ENCODE measurements at places on chromosomes 3 and 15. TPM values are rescaled to one million over a fixed set of nuclear protein-coding genes. Genes with fewer than 3 reads are reported as not detected.

DNA sequence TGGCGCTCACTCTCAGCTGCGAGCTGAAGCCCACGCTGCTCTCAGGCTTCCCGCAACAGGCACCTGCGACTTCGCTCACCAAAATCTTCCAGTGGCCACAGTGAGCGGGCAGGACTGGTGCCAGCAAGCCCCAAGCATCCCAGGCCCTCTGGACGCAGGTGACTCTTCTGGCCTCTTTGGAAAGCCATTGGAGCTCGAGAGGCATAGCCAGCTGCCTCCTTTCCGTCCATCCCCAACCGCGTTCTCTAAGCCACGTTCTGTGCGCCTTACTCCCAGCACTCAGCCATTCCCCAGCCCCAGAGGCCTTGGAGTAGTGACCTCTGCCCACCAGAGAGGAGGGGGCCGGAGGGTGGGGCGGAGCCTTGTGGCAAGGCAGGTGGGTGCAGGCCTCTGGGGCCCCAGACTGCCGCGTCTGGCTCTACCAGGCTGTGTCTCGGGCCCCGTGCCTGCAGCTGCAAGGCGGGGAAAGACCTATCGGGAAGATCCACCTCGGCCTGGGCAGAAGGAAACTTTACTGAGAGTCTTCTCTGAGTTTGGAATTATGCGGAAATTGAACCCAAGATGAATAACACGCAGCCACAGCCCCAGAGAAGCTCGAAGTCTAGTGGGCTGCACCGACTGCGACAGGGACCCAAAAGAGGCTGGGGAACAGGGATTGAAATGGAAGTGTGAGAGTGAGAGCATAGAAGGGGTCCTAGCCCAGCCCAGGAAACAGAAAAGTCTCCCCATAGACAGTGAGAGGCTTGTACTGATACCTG, 3.6 kb upstream of the SOX14 start:
- DNase-seq: no peak

DNA sequence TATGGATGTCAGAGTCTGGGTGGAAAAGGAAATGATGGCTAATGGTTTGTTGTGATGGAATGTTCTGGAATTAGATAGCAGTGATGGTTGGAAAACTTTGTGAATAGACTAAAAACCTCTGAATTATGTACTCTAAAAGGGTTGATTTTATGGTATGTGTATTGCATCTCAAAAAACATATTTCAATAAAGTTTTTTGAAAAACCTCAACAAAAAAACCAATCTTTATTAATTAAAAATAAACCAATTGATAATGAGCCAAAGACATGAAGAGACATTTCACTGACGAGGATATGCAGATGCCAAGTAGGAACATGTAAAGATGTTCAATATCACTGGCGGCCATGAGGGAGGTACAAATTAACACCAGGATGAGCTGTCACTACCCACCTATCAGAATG, 70.0 kb upstream of the STIMATE start:
- DNase-seq: no peak

GRCh38 chr3:147509448-147509847, 100.3 kb downstream of the ZIC1 start:
- no peak for DNase-seq

- no peak for DNase-seq
Observed at GRCh38 chr3:119642746-119643473, 17.5 kb downstream of the POPDC2 start.

DNA sequence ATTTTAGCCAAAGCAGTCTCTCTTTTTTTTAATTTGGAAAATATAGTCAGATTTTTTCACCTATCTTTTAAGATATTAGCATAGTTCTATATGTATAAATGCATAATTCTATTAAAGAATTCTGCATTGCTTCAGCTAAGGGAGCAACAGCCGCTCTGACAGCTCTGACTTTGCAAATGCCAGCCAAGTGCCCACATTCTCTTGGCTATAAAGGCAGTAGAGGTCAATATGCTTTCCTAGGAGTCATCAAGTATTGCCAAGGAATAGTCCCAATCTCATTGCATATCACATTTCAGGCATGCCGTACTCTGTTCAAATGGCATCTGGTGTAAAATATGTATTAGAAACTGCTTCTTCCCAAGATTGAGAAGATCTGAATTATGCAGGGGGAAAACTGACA, 161.4 kb downstream of the RPLP1 start:
- DNase-seq: no peak

- DNase-seq: no peak
Observed at GRCh38 chr15:87454860-87455259, 801.7 kb downstream of the NTRK3 start.

GRCh38 chr3:141682007-141682406, 56.1 kb upstream of the RNF7 start:
- no peak for DNase-seq

DNA sequence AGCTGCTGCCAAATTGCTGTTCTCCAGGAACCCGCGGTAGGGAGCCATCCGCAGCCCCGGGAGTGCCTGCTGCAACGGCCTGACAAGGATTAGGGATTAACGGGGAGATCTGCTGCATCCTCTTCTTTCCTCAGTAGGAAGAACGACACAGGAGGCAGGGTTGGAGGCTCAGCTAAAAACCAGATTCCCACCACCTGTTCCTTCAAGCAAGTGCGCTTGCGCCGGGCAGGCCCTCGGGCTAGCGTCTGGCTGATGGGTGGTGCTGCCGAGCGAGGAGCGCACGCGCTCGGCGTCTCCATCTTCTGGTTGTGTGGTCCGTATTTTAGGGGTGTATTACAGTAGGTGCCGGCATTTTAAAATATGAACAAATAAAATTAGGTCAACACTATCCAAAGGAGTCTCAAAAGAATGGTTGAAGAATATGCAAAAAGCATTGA, 25.4 kb upstream of the SLC25A26 start:
- DNase-seq: peak; percentile 4

- DNase-seq: no peak
Observed at GRCh38 chr3:147355084-147355752, 51.1 kb downstream of the ZIC4 start.

- no peak for DNase-seq
Observed at GRCh38 chr3:184884359-184885017, 72.5 kb downstream of the VPS8 start.

GRCh38 chr3:59235634-59236012, 185.8 kb upstream of the CFAP20DC start:
- DNase-seq: no peak

DNA sequence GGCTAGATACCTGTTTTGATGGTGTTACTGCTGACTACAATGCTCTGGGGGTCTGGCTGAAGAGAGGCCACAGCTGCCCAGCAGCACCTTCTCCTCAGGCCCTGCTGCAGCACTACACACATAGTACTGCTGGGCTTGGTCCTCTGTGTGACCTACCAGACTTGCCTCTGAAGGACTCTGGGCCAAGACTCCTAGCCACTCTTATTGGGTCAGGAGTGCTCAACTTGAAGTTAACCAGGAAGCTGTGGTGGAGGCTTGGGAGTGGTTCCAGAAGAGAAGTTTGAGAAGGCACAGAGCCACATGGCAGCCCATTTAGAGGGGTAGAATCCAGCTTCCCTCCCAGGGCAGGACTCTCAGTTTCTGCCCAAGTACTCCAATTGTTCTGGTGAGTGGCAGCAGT, 16.6 kb downstream of the ELP6 start:
- DNase-seq: no peak

DNA sequence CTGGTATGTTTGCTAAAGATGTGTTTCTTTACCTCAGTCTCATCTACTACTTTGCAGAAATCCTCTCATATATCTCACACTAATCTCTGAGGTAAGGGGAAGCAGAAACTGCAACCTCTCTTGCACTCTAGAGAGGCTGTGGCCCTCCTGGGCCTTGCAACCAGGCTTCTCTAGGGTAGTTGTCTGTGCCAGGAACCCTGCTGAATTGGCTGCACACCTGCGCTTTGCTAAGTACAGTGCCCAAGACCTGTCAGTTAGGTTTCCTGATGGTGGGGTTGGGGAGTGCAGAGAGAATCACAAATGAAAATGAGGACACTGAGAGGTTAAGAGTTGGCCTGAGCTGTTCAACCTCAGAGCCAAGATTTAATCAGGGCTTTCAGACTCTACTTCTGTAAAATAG, 117.2 kb upstream of the PLXNA1 start:
- no peak for DNase-seq

GRCh38 chr3:187041362-187042307, 97.7 kb downstream of the RPL39L start:
- DNase-seq: no peak

DNA sequence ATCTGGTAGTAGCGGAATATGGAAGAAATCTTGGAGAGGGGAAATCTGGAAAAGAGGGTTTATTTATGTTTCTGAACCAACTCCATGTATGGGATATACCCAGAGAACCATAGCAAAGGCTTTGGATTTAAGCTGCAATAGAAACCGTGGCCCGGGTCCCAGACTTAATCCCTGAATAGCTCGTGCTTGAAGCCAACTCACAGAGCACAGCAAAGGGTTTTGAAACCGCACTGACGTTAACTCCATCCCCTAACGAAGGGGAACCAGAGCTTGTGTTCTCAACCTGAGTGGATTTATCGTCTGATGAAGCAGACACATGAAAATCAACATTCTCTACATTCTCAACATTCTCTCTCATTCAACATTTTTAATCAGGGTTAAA, 154.6 kb downstream of the APBA2 start:
- DNase-seq: no peak

DNA sequence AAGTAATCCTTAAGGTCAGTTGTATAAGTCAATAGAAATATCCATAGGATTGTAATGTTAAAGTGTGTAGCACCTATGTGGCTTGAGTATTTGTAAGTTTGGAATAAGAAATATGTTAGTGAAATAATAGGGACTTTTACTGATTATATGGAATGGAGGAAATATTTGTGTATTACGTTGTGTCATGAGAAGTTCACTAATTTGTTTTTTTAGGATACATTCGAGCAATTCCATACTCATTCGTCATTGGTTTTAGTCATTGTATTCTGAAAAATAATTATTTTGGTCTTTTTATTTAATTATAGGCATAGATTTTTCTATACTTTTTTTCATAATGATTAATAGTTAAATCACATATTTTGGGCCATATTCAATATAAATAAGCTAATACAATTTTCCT, 21.0 kb downstream of the MBNL1 start:
- DNase-seq: no peak

GRCh38 chr3:112117841-112118571, 15.0 kb downstream of the GCSAM start:
- no peak for DNase-seq

DNA sequence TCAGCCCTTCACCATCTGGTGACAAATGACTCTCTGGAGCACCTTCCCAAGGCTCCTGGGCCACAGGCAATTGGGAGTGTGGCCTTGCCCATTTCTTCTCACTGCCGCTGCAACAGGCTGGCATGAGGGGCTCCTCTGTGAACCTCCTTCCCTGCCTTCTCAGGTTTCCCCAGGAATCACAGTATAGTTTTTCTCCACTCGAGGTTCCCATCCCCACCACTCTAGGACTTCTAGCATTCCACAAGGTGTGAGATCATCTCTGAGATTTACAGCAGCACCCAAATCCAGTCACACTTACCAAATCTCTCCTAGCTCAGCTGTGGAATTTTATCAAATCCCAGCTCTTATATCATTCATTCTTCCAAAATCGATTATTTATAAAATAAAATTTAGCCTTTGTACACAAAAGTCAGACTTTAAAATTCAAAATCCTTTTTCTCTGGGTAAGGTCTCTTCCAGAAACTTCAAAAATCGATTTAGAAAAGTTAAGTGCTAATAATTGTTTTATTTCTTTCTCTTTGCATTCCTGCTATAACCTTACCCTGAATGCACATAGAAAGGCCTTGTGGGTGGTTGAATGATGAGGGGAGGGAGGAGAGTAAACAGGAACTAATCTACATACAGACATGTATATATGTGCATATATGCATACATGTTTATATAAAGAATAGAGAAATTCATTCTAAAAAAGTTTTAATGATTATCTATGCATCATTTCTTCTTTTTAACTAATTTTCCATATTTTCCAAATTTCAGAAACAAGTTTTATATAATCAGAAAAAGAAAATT, 18.9 kb upstream of the ATP13A4 start:
- no peak for DNase-seq

DNA sequence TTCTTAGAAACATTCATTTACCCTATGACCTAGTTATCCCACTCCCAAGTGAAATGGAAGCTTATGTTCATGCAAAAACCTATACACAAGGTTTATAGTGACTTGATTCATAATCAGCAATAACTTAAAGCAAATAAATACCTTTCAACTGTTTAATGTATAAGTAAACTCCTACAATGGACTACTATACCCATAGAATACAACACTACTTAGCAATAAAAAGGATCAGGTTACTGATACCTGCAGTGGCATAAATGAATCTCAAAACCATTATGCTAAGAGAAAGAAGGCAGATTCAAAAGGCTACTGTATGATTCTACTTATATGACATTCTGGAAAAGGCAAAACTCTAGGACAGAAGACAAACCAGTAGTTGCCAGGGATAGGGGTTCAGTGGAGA, 8.3 kb upstream of the POLR2M start:
- DNase-seq: no peak

DNA sequence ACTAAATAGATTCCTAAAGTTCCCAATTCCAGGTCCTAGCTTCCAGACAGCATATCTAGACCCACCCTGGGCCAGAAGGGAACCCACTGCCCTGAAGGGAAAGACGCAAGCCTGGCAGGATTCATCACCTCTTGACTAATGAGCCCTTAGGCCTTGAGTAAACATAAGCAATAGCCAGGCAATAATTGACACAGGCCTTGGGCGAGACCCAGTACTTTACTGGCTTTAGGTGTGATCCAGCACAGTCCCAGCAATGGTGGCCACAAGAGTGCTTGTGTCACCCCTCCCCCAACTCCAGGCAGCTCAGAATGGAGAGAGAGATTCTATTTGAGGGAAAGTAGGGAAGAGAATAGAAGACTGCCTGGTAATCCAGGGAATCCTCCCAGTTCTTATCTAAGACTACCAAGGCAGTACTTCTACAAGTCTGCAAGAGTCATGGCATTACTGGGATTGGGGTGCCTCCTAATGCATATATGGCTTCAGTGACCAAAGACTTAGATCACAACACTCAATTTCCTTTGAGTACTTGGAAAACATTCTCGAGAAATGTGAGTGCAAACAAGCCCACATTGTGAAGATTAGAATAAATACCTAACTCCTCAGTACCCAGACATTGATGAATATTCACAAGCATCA, 30.4 kb upstream of the WWTR1 start:
- DNase-seq: no peak

DNA sequence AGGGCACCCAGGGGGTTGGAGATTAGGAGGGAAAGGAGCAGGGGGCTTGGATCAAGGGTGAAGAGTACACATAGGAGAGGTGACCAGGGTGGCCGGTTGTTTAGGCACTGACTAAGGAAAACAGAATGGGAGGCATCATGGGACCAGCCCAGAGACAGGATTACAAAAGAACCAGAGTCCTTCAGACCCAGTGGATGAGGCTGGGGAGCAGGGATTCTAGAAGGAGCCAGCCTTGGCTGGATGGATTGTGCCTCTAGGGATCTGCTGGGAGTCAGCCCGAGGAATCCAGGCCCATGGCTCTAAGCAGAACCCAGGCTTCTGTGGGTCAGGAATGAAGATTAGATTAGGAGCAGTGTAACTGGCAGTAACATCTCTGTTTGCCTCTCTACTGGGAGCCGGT, 98.6 kb downstream of the ARNT2 start:
- DNase-seq: no peak

GRCh38 chr15:75313116-75313845, 22.6 kb upstream of the COMMD4 start:
- no peak for DNase-seq

The CMTM6 gene
- 135 TPM for total RNA-seq

The CFAP91 gene
- 2.2 TPM for total RNA-seq

The SNAP23 gene
- 76.4 TPM for total RNA-seq

The CLDN16 gene
- total RNA-seq: 29.7 TPM

The PRR20G gene
- not detected for total RNA-seq

The NIT2 gene
- total RNA-seq: 24.7 TPM

The PLCB2 gene
- 0.81 TPM for total RNA-seq

The SIDT1 gene
- 0.36 TPM for total RNA-seq

The CX3CR1 gene
- not detected for total RNA-seq

The GOLGA6L10 gene
- 1.2 TPM for total RNA-seq

The SMAD6 gene
- 10.8 TPM for total RNA-seq

The CORO2B gene
- total RNA-seq: 13.5 TPM

All from epithelial cell of proximal tubule (primary cell).